ENCODE measurements at places on chromosomes 6 and 20.

DNA sequence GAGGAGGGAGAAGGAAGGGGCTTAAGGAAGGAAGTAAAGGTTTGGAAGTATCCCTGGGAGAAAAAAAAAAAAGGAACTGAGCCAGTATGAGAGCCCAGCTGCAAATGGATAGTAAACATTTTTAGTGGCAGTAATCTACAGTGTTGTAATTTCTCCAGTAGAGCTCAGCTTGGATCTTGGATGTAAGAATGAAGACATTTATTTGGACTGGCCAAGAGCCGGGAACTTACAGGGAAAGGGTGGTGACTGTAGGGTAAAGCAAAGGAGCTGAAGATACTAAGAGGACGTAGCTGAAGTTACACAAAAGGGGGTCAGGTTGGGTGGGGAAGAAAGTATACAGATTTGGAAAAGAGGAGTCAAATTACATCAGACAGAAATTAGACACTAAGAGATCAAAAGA, 13.5 kb downstream of the EEF1E1 start:
- DNase-seq = no peak

DNA sequence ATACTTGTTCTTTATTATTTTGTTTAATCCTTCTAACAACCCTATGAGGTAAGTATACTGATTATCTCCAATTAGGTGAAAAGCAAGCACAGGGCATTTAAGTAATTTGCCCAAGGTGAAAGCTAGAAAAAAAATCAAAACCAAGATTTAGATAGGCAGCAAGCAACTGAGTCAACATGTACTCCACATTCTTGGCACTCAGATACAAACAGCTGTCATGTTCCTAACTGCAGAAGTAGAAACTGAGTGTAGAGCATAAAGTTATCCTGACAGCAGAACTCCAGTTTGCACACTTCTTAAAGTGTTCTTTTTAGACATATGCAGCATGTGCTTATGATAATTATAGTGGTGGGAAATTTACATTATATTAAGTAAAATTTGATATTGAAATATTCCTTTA, 278.1 kb downstream of the MEI4 start:
- DNase-seq = no peak

- DNase-seq = no peak
Observed at GRCh38 chr6:120157873-120158272, 808.3 kb upstream of the MAN1A1 start.

DNA sequence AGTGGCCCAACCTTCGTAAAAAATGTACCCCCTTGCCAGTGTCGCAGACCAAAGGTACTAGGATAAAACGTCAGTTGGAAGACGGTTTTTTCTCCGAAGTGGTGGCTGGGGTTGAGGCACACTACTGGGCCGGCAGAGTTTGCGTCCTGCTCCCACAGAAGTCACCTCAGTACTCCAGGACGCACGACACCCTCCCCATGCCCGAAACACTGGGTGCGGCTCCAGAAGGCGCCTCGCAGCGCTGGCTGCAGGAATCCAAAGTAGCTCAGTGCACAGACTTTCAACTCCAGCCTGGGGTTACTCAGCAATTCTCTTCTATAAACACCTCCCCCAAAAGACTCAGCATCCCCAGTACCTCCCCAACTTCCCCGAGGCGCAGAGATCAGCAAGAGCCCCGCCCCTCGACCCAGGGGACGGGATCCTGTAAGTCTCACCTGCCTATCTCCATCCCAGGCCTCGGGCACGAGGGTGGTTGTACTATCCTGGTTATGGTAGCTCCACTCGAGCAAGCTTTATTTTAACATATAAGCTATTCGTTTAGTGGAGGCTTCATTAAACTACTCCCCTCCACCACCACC, 88.2 kb downstream of the ZFP64 start:
- no peak for DNase-seq

DNA sequence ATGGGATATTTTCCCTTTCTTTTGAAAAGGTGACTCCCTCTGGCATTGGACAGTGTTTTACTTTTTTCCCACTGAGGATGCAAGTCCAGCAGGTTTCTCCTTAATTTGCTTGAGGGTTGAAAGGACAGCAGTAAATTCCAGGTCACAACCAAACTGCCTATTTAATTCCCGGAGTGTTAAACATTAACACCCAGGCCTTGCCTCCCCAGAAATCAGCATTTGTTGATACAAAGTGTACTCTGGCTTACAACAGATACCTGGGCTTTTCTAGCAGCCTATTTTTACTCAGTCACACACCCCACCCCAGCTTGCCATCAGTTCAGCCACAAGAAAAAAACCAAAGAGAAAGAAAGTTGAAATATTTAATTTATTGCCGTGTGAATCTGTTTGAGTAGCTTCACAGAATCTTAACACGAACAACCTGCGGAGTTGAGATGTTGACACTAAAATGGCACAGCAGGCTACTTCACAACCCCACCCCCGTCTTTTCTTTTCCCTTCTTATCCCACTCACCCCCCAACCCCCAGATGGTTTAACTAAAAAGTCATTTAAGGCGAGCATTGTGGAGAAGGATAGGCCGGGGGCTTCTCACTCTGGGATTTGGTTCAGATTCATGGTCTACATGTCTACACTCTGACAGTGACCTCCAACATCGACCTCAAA, 45.7 kb downstream of the MYLIP start:
- DNase-seq = no peak

DNA sequence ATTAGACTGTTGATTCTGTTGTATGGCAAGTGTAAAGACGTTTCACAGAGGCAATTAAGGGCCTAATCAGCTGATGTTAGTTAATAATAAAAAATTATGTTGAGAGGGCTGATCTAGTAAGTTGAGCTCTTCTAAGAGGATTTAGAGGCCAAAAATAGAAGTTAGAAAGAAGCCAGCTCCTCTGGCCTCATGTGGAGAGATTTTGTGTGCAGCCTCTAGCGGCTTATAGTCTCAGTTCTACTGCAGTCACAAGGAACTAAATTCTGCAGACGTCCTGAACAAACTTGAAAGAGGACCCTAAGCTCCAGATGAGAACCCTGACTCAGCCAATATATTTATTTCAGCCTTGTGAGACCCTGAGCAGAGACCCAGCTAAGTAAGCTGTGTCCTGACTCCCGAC, 498.6 kb downstream of the BTBD3 start:
- no peak for DNase-seq
